Activated effector memory CD4-positive, alpha-beta T cell treated with anti-CD3 and anti-CD28 coated beads, Interleukin-2, amount 50 U/mL, for 16 hours (primary cell): ENCODE measurements at places on chromosomes 3 and 15.
A peak's percentile ranks its signal among the peaks of the same experiment; 100 is the strongest.

GRCh38 chr15:60390871-60391501, 6.8 kb downstream of the ANXA2 start:
- DNase-seq = no peak

DNA sequence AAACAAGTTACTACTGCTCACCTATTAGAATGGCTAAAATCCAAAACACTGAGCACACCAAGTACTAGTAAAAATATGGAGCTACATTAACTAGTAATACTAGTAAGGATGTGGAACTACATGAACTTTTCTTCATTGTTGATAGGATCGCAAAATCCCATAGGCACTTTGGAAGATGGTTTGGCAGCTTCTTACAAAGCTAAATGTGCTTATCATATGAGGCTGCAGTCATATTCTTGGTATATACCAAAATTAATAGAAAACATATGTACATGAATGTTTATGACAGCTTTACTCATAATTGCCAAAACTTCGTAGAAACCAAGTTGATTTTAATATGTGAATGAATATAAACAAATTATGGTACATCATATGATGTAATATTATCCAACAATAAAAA, 366.8 kb upstream of the KCNMB2 start:
- no peak for DNase-seq

GRCh38 chr15:57322602-57323250, 53.6 kb upstream of the CGNL1 start:
- no peak for DNase-seq

DNA sequence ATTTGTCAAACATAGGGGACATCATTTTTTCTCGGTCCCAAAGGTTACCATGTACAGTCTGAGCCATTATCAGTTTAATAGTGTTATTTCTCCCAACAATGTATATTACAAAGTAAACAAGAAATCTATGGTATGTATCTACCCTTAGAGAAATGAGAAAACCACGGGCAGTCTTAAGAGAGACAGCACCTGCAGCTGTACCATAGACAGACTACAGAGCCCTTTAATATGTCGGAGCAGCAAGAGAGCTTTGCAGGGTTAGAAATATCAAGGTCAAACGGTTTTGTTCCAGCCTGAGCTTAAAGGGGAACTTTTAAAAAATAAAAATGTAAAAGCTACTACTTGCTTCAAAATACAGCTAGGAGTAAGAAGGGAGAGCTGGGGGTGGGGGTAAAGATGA, 53.2 kb downstream of the SH3BP5 start:
- no peak for DNase-seq

DNA sequence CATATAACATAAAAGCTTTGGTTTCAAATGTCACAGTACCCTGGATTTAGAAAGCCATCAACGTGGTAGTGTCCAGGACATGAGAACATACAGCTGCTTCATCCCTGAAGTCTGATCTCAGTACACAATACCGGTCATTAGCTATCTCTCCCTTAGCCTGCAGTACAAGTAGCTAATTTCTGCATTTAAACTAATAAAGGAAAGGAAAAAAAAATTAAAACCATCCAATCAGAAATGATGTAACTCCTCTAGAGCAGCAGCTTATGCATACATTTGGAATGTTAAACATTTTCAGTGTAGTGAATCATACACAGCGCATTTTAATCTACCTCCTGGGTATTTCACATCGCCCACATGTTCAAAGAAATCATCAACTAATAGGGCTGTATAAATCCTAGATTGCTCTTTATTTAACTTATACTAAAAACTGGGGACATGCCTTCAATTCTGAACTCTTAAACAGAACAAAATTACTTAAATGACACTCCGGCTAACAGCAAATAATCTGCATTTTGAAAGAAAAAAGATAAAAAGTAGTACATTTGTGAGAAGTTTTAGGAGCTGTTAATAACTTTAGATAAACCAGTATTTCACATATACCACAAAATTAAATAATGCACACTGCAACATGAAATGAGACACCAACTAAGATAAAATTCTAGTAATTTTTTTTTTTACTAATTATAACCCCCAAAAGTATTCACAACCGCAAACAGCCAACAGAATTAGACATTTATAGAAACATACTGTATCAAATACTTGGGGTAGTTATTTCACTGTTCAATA, 3.7 kb downstream of the IGF2BP2 start:
- DNase-seq = no peak

- peak; percentile 73 for DNase-seq
These were observed 34.6 kb downstream of the BTD start for GRCh38 chr3:15636028-15636709.

GRCh38 chr3:95971573-95971972, 842.8 kb upstream of the EPHA6 start:
- no peak for DNase-seq

DNA sequence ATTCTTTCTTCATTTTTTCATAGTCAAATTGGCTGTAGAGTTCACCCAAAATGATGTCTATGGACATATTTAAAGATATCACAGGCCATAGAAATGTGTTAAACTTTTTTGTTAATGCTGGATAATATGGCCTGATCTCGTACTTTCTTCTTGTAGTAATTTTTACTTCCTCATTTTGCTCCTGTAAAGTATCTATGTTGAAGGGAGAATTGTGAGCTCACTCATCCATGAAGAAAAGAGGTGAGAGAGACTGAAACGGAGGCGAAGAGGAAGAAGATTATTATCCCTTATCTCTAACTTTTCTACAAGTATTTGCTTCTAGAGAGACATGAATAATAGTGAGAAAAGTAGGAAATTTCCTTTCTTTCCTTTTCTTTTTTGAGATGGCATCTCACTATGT, 613.8 kb upstream of the TBL1XR1 start:
- DNase-seq = no peak

DNA sequence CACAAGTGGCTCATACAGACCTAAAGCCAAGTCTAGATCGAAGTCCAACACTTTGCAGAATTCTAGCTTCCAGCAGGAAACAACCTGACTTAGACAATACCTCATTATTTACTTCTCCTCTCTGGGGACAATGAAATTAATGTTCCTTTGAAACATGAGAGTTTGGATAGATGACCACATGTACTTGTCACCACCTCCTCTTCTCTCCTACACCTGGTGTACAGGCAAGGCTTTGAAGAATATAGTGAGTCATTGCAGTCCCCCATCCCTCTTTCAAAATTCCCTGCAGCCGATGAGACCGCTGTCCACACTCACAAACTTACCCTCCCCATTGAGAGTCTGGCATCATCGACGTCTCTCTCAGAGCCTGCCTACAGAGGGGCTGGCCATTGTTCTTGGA, 189.0 kb upstream of the HES1 start:
- DNase-seq = no peak

GRCh38 chr3:104437131-104437750, 929.5 kb upstream of the ALCAM start:
- no peak for DNase-seq

DNA sequence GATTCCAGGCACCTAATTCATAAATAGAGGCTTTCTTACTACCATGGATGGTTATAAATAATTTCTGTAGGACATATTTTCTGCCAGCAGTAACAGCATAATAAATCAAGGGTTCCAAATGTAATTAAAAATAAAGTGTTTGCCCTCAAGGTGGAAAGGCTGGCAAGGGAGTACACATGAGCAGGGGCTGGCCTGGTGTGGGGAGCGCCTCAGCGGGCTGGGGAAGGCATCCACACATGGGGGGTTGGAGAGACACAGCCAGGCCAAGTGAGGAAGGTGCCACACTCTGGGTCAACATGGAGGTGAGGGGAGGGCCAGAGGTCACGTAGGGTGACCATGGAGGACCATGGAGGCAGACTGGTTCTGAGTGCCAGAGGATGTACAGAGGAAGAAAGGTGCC, 65.8 kb upstream of the OCA2 start:
- no peak for DNase-seq

DNA sequence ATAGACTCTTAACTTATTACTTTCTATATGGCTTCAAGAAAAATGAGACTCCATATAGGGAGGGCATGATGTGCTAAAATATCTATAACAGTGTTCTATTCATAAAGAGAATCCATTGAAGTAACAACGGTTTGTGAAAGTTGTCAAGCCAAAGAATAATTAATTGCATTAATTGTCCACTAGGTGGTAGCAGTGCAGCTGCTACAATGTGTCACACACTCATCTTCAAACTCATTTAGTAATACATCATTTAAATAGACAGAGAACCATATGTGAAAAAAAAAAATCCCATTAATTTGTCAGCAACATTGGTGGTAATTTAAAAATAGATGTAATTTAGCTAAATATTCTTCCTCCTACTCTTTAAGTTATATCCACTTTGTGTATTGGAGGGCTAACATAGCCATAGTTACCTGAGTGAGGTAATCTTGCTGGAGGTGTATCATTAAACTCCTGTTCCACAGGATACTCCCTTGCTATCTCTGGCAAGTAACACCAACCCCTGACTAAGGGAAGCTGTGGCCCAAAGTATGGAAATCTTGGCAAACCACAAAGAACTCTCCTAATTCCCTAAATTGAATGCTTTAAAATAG, 3.7 kb upstream of the CPA3 start:
- DNase-seq = no peak

- DNase-seq = no peak
These were observed 213.7 kb downstream of the DIPK2A start for GRCh38 chr3:144185276-144185675.

DNA sequence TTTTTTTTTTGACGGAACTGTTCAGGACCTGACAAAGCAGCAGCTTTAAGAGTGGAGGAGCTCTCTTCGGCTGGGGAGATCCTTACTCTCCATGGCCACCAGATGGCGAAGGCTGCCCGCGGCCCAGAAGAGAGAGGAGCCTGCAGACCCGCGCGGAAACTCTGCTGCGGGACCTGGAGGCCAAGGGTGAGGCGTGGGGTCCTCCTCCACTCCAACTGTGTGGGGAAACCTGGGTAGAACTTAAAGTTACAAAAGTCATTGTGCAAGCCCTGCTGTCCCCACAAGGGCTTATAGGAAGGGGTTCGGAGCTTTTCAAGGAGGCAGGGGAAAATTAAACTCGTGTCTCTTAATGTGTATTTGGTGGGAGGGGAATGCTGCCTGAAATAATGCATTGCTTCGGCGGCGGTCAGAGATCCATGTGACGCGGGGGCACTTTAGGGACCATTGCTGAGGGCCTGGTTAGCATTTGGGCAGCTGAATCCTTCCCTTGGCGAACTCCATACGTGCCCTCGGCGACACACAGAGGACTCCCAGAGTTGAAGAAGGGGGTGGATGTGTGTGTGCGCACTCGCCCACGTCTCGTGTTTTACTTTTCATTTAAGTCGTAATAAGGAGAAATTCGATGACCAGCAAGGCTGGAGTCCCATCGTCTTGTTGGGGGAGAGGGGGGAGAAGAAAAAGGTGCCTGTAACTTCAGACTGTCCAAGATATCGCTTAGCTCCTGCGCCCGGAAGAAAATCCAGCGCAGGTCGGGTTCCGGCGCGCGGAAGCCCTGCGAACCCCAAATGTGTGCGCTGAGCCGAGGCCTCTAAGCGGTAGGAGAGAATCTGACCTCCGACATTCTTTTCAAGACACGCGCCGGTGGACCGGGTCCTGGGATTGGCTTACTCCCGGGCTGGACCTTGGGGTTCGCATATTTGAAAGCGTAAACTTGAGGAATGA, 9.7 kb downstream of the EOMES start:
- peak; percentile 90 for DNase-seq

DNA sequence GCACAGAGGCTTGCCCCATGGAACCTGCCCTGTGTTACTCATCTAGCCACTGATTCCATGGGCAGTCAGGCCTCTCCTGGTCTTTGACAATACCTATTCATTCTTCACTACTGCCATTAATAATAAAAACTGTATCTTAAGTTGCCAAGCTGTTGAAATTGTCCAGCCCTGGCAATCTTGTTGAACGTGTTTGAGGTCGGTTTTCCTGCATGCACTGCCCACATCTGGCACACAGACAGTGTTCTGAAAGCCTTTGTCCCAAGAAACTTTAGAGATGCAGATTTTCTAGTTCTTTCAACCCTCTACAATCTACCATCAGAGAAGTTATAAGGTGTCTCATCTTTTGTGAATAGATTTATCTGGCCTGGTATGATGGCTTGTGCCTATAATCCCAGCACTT, 567.2 kb upstream of the NECTIN3 start:
- DNase-seq = no peak

GRCh38 chr3:122066331-122067213, 11.4 kb downstream of the CD86 start:
- no peak for DNase-seq

DNA sequence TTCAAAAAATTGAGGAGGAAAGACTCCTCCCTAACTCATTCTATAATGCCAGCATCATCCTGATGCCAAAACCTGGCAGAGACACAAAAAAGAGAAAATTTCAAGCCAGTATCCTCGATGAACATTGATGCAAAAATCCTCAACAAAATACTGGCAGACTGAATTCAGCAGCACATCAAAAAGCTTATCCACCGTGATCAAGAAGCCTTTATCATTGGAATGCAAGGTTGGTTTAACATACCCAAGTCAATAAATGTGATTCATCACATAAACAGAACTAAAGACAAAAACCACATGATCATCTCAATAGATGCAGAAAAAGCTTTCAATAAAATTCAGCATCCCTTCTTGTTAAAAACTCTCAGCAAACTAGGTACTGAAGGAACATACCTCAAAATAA, 24.2 kb upstream of the CAPN3 start:
- no peak for DNase-seq

DNA sequence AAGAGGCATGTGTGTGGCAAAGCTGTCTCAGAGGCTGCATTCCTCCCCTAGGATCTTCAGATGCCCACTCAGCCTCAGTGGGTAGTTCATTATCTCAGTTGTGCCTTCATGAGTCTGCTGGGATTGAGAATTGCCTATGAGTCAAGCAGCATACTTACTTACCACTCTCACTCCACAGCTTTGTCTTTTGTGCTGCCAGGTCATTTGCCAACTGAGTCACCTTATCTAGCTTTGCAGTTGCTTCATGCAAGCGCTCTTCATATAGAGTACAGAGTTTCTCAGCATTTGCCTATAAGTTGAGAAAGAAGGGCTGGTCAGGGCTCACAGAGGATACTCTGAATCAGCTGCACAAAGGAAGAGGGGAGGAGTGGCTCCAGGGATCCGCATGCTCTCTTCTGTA, 89.5 kb downstream of the MYH15 start:
- no peak for DNase-seq

DNA sequence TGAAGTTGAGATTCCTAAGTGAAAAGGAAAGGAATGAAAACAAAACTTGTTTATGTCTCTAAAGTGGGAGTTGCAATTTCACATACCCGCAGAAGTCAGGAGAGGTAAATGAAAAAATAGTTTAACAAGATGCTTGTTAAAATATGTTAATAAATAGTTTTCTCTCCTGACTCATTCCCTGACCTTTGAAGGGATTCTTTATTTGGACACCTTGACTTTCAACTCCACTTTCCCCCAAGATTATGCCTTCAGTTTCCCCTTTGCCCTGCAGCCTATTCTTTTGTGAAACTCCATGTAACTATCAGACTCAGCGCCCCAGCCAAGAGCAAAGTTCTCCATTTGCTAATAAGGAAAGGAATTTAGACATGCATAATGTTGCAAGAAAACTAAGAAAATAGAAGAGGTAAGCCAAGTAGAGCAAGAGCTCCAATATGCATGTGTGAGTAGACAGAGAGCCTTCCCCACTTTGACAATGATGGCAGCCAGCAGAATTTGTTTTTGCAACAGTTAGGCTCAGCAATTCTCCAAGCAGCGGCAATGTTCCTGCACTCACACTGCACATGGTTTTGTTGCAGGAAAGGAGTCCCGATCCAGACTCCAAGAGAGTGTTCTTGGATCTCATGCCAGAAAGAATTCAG, 61.2 kb downstream of the CD200 start:
- no peak for DNase-seq

GRCh38 chr15:71443538-71443937, 328.3 kb downstream of the THSD4 start:
- DNase-seq = peak; percentile 73
